B cell (primary cell): ENCODE measurements at places on chromosomes 4 and X.

DNA sequence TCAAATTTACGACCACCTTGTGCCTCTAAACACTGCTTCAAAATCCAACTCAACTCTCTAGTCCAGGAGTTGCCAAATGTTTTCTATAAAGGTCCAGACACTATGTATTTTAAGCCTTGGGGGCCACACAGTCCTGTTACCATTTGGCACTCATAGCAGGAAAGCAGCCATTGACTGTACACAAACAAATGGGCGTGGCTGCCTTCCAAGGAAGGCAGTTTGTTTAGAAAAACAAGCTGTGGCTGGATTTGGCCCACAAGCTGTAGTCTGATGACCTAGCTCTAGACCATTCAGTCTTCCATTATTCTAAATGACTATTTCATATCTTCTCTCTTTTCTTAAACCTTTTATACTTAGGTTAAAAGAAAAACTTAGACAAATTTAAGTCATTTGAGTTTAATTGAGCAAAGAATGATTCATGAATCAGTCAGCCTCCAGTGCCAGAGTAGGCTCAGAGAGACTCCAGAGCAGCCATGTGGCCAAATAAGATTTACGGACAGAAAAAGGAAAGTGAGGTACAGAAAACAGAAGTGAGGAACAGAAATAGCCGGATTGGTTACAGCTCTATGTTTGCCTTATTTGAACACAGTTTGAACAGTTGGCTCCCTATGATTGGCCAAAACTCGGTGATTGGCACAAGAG lies 825.8 kb upstream of the LCORL start:
- DNase-seq: no peak

DNA sequence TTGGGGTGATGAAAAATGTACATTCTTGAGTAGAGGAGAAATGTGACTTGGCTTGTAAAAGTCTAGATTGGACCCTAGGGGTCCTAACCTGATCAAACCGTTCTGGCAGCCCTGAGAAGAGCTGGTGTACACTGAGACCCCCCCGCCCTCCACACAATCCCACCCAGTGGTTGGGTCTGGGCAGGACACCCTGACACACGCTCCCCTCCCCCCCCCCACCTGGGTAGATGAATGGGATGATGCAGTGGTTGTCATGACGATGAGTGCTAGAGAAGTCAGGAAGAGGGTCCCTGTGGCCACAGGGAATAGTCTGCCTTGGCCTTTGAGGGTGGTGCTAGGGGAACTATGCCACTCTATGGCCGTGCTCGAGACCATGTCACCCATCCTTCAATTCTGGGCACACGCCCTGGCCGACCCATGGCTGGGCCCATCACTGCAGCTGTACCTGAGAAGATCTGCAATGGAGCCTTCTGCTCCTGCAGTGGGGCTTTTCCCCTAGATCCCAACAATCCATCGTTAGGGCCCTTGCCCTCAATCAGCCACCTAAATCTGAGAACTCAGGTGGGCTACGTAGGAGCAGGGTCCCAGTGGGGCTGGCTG lies 4.4 kb downstream of the CDK16 start:
- DNase-seq: no peak

DNA sequence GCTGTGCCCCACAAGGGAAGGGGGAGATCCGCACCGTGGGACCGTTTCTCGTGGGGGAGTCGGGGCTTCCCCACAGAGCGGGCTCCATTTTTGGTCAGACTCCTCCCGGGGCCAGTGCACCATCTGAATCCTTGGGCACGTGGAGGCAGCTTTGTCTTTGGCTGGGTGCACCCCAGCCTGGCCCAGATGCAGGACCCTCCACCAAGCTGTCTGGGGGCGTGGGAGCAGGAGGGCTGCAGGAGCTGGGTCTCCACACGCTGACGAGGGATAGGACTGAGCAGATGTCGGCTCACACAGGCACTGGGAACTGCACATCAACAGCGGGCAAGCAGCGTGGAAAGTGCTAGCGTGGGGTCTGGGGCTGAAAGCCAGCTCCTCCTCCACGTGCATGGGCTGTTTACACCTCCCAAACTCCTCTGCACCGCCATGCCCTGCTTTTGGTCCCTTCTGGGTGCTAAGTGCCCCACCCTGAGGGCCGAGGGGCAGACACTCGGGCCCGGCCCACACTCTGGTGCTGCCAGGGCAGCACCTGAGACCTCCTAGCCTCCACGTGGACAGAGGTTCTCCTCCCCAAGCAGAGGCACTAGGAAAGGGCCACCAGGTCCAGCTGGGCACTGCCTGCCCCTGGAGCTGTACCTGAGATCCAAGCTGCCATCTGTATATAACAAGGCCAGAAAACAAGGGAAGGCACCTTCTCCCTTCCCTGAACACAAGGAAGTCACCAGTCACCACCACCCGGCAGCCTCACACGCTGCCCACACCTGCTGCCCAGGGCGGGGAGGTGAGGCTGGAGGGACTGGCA lies 13.8 kb downstream of the DGKQ start:
- DNase-seq: no peak

GRCh38 chr4:18034099-18034498 lies 12.5 kb upstream of the LCORL start:
- DNase-seq: no peak

GRCh38 chr4:27016551-27016950 lies 155.9 kb downstream of the STIM2 start:
- DNase-seq: no peak

GRCh38 chrX:152307936-152308335 lies 143.2 kb downstream of the GABRA3 start:
- no peak for DNase-seq

DNA sequence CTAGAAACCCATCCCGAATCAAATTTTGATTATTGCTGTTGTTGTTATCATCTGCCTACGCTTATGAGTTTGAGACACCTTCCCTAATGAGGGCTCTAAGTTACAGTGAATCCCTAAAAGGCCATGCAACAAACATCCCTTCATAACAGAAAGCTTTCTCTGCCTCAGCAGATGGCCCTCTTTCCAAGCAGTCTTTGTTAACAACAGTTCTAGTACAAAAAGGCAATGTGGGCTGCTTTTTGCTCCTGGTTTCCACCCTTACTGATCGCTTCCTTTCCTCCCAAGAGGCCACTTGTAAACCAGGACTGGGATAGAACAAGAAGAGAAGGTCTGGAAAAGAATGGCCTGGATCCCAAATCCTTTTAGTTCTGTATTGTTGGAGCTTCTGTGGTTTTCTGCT lies 24.2 kb downstream of the GPC4 start:
- no peak for DNase-seq

- no peak for DNase-seq
These were observed 32.4 kb upstream of the SLC10A4 start for GRCh38 chr4:48450740-48451139.

GRCh38 chr4:147370881-147371280 lies 110.0 kb upstream of the EDNRA start:
- no peak for DNase-seq

DNA sequence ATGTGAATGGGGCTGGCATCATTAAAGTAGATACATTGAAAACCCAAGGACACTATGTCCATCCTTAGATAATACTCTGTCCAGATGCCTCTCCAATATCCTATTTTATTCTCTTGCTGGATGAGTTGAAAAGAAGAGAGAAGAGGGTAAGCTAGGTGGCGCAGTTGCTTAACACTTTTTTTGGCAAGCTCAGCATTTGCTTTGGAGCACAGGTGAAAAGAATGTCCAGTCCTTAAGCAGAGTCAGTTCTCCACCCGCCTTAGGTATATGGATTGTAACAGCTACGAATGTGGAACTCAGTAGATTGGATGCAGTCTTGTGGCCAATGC lies 208.4 kb downstream of the NWD2 start:
- DNase-seq: peak; percentile 50

GRCh38 chr4:73744203-73744602 lies 3.8 kb downstream of the CXCL8 start:
- DNase-seq: no peak

GRCh38 chr4:184409911-184410692 lies 64.2 kb downstream of the IRF2 start:
- peak; percentile 48 for DNase-seq

DNA sequence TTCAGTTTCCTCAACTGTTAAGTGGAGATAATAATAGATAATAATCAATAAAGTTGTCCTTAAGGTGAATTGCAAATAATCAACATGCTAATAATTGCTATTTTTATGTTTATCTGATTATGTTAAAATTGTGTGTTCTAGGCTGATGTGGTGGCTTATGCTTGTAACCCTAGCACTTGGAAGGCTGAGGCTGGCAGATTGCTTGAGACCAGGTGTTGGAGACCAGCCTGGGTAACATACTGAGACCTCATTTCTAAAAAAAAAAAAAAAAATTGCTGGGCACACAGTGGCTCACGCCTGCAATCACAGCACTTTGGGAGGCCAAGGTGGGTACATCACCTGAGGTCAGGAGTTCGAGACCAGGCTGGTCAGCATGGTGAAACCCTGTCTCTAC lies 175.2 kb downstream of the GC start:
- no peak for DNase-seq

DNA sequence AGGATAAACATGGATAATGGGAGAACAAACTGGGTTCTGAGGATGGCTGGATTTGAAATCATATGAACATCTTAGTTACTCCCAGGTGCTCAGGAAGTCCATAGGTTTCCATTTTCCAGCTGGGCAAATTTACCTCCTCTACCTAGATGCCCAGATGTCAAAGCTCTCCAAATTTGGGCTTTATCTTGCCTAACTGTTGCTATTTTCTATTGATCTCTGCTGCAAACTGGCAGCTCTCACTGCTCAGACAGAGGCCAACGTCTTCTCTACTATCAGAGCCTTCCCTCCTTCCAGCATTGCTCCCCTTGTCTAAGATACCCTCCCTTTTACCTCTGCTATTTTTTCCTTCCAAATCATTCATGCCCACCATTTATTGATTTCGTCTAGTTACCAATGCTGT lies 62.1 kb downstream of the LDB2 start:
- DNase-seq: no peak

DNA sequence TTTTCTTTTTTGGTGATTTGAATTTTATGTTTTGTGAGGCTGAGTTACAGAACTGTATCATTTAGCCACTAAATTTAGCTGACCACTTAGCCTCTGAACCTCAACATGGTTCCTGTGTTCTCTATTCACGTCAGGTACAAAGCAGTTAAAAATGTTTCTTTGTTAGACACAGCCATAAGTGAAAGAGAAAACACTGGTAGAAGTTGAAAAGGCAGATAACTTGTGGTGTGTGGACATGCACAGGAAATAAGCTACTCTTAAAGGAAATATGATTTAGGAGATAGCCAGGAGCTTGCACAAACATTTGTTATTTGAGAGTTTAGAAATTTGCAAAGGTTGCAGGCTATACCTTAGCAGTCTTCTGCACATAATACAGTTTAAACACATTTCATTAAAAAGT lies 171.0 kb upstream of the RPS6KA3 start:
- DNase-seq: no peak

DNA sequence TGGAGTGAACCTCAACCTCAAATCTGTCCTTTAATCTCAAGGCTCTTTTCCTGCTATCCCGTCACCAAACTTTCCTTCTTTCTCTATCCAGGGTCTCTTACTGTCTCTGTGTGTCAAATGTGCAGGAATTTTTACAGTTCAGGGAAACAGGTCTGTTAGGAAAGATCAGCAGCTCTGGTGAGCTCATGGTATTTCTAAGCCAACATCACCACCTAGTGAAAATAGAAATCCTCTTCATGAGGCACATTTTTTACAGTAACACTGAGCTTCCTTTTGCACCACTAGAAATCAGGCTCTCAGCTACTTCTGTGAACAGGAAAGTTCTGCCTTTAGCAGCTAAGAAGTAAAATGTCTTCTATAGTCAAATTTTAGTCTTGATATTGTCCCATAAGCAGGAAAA lies 39.6 kb downstream of the NUDT11 start:
- DNase-seq: no peak

- no peak for DNase-seq
These were observed 1.3 kb upstream of the GABRE start for GRCh38 chrX:151975736-151976275.

DNA sequence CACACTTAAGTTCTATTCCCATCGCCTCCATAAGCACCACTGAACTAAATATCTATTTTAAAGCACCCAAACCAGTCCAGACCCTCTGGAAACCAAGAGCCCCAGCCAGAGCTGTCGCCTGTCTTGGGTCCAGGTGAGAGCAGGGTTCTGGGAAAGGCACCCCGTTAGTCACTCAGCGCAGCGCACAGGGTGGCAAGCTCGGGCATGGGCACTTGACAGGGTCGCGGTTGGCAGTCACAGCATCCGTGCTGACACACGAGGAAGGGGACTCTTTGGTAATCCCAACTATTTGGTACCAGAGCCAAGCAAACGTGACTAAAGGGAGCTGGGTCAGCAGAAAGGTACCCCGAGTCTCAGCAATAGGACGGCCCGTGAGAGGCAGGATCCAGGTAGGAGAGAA lies 24.3 kb upstream of the ETNPPL start:
- DNase-seq: no peak

DNA sequence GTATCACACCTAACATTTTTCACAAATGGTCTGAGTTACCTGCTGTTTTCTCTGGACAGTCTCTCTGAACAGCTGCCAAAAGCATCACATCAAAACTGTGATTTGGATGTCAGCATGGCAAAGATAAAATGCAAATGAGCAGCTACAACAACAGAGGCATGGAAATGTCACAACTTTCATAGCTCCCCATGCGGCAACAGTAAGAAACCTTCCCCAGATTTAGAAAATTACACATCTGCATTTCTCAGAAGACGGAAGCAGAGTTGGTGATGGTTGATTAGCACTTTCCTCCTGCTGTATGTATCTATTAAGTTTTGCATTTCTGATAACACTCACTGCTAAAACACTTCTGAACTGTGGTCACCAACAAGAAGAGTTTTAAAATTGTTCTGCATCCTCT lies 9.7 kb downstream of the PRKG2 start:
- no peak for DNase-seq

- DNase-seq: no peak
These were observed 157.6 kb downstream of the CAMK2D start for GRCh38 chr4:113603911-113604310.

GRCh38 chr4:165410214-165410613 lies 31.4 kb downstream of the CPE start:
- DNase-seq: no peak

DNA sequence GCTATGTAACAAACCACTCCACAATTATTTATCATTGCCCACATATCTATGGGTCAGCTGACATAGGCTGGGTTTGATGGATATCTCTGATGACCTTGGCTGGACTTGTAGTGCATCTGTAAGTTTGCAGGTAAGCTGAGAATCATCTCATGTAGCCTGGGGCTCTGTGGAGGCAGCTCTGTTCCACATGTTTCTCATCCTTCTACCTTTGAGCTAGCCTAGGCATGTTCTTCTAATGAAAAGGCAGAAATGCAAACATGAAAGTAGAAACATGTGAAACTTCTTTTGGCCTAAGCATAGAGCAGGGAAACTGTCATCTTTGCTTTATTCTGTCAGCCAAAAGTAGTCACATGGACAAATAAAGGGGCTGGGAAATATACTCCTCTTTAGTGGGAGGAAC lies 18.2 kb downstream of the MRPL1 start:
- no peak for DNase-seq

- no peak for DNase-seq
These were observed 53.1 kb upstream of the GIMD1 start for GRCh38 chr4:106421441-106422296.

- no peak for DNase-seq
These were observed 18.2 kb downstream of the UGT2B11 start for GRCh38 chr4:69196209-69196965.
